ENCODE measurements at places on chromosomes 7 and 10.

DNA sequence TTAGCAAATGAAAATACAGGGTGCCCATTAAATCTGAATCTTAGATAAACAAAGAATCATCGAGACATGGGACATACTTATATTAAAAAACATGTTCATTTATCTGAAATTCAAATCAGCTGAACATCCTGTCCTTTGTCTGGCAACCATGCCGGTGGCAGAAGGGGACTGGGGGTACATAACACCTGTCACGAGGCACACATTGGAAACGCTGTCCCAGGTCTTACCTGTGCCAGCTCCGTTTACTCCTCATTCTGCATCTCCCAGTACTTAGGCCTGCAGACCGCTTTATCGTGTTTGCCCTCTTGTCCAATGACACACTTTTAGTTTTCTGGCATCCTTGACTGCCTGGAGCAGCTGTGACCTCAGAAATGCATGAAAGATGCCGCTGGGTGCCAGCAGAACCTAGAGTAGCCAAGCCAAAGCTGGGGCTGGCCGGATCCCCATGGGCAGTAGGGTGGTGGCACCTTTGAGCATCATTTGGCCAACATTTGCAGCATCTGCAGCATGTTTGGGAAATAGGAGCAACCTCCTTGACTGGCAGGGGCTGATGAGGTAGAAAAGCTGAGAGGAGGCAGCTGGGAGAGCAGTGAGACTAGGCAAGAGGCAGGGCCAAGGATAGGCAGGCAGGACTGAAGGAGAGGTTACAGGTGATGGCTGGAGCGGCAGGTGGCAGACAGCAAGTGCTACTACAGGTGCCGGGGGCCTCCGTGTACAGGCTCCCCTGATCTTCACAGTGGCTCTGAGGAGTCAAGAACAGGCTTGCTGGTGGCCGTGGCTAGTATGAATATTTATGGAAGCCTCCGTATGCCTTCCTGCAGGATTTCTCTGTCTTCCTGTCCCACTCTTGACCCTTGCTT, 62.3 kb upstream of the BTBD16 start:
- no peak for DNase-seq

GRCh38 chr7:13421776-13422175, 567.7 kb downstream of the ETV1 start:
- no peak for DNase-seq

GRCh38 chr10:30098629-30099028, 39.2 kb upstream of the JCAD start:
- no peak for DNase-seq

- DNase-seq, result no peak
These were observed 193.2 kb downstream of the CYP26A1 start for GRCh38 chr10:93266858-93267257.

- no peak for DNase-seq
These were observed 13.9 kb downstream of the PARD3 start for GRCh38 chr10:34801097-34801733.
